ENCODE measurements at places on chromosomes 6 and 20.

- no peak for DNase-seq
Observed at GRCh38 chr20:53581444-53582250, 12.0 kb downstream of the ZNF217 start.

GRCh38 chr6:95417856-95418255 lies 159.5 kb upstream of the MANEA start:
- no peak for DNase-seq

GRCh38 chr6:34810936-34811632 lies 19.2 kb downstream of the BLTP3A start:
- no peak for DNase-seq

DNA sequence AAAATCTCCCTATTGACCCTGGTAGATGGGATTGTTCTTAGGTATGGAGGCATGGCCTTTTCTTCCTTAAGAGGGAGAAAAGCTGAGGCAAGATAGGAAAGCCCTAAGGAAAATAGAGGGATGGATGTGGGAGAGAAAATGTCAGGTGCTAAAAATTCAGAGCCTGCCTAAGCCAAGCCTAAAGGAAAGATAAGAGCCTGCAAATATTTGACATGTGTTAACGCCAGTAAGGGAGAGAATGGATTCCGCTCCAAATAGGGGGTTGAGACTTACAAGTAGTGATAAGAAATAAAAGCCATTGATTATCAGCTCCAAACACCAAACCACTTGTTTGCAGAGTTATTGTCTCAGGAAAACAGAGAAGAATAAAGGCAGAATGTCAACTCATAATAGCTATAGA lies 533.6 kb downstream of the PTPRT start:
- no peak for DNase-seq

GRCh38 chr6:166228839-166229528 lies 61.3 kb upstream of the TBXT start:
- no peak for DNase-seq

DNA sequence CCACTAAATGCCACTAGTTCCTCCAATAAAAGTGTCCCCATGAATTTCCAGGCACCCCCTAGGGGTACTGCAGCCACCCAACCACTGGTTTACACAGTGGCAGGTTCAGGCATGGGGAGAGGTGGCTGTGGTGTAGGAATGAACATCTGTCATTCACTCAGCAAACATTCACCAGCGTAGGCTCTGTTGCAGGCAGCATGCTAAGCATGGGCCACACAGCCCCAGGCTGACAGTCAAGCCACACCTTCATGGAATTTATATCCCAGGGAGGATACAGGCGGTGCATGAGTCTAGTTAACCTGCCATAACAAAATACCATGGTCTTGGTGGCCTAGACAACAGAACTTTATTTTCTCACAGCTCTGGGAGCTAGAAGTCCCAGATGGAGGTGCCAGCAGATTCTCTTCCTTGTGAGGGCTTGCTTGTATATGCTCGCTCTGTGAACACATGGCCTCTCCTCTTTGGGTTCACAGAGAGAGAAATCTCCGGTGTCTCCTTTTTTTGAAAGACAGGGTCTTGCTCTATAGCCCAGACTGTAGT lies 135.7 kb downstream of the EYA2 start:
- DNase-seq: no peak

DNA sequence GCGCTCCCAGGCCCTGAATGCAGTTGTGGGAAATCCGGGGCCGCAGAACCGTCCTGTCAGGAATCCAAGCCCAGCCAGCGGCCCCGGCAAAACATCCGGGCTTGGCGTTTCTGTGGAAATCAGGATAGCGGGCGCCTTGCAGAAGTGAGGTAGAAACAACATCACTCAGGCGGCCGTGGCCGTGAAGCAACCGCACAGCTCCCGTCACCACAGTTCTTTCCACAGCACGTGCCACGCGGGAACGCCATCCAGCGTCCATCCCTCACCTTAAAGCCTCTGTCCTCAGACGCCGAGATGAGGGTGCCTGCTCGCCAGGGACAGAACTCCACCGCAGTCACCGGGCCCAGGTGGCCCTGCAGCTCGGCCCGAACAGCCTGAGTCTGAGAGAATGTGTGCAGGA lies 34.1 kb downstream of the WDR27 start:
- no peak for DNase-seq

DNA sequence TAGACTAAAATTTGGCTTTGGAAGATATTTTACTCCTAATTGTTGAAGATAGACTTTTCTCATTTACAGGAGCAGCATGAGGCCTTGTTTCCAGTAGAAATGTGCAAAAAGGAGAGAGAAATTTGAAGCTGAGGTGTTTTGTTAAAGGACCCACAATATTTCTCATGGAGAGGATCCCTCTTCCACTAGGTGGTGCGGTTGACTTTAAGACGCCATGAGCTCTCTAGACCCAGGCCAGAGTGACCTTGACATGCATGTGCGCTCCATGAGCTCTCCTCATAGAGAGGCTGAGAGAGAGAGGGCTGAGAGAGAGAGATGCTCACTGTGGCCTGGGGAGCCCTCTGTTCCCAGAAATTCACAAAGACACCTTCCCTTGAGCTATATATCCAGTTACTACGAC lies 861.2 kb upstream of the EYS start:
- DNase-seq: no peak

- no peak for DNase-seq
Observed at GRCh38 chr20:9342651-9343050, 171.7 kb upstream of the LAMP5 start.

- DNase-seq: no peak
Observed at GRCh38 chr6:57108691-57109090, 18.7 kb downstream of the ZNF451 start.

GRCh38 chr6:135854799-135855198 lies 3.3 kb downstream of the PDE7B start:
- no peak for DNase-seq

GRCh38 chr6:116208056-116208785 lies 45.7 kb downstream of the TSPYL4 start:
- DNase-seq: no peak

DNA sequence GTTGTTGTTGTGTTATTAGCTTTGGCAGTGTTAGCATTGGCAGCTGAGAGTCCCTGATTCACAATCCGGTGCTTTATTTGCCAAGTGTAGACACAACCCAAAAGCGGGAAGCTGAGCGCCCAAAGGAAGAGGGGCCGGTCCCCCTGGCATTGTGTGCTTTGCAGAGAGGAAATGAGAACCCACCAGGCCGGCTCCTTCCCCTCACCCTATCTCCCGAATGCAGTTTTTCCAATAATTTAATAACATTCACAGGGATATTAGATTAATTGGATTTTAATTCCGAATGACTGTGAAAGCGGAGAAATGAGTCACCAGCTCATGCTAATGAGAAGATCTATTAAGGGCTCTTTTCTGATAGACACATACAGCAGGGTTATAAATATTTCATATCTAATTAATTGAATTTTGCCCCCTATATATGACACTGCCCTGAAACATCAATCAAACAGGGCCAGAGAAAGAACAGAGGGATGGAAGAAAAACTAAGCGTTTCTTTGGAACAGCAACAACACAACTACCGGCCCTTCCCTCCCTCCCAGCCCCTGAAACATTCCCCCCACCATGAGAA lies 143.8 kb downstream of the MBOAT1 start:
- DNase-seq: no peak

- DNase-seq: no peak
Observed at GRCh38 chr6:36821581-36822335, 17.5 kb downstream of the CPNE5 start.

- DNase-seq: no peak
Observed at GRCh38 chr6:22149096-22149495, 147.7 kb downstream of the PRL start.

- DNase-seq: no peak
Observed at GRCh38 chr6:62441182-62441581, 155.2 kb upstream of the KHDRBS2 start.

GRCh38 chr6:131931063-131931750 lies 20.0 kb downstream of the CCN2 start:
- no peak for DNase-seq

- DNase-seq: no peak
Observed at GRCh38 chr6:16849988-16850680, 88.9 kb upstream of the ATXN1 start.

DNA sequence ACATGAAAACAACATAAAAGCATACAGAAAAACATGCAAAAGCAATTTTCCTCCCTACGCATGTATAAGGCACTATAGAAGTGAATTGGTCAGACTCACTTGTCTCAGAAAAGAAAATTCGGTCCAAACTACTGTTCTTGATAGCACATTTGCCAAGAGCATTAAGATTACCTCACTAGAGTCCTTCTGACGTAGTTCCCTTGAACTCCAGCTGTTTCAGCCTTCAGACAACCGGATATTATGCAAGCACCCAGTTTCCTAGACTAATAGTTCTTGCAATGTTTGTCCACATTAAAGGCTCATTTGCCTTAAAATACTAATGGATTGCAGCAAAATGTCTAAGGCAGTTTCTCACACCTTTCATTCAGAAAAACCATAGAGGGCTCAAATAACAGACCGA lies 2.5 kb upstream of the CASS4 start:
- peak; percentile 41 for DNase-seq

GRCh38 chr20:34946661-34947060 lies 8.9 kb downstream of the GSS start:
- no peak for DNase-seq

- DNase-seq: no peak
Observed at GRCh38 chr6:54598787-54599313, 247.7 kb upstream of the FAM83B start.

DNA sequence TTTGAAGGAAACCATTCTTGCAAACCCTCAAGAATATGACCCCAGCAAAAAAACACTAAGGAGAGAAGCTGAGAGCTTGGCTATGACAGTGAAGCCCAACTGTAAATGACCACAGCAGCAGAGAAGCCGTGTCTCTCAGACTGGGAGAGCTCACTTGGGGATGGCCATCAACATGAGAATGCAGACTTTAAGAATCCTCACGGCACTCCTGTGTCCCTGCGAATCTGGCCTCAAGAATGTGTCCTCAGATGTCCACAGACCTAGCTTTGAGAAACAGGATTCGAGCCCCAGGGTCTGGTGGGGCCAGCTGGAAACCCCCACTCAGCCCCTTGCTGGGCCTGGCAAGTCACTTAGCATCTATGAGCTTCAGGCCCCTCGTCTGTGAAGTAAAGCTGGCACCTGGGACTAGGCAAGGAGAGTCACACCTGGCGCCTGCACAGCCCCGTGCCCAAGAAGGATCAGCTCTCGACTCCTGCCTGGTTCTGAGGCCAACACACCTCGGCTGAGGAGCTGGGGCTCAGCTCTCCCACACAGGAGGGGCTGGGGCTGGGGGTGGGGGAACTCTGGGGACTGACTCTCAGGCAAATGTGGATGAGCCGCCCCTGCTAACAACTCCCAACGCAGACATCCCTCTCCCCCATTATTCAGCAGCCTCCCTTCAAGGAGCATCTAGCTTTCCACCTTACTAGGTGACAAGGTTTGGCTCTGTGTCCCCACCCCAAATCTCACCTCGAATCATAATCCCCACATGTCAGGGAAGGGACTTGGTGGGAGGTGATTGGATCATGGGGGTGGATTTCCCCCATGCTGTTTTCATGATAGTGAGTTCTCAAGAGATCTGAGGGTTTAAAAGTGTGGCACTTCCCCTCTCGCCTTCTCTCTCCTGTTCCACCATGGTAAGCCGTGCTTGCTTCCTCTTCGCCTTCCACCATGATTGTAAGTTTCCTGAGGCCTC lies 97.7 kb downstream of the GRM4 start:
- no peak for DNase-seq

- DNase-seq: no peak
Observed at GRCh38 chr6:41027241-41027640, 11.8 kb downstream of the UNC5CL start.

GRCh38 chr6:22069306-22069800 lies 227.5 kb downstream of the PRL start:
- no peak for DNase-seq

- no peak for DNase-seq
Observed at GRCh38 chr6:105257340-105257739, 77.5 kb upstream of the POPDC3 start.

GRCh38 chr20:57485770-57486169 lies 39.2 kb downstream of the CTCFL start:
- no peak for DNase-seq

DNA sequence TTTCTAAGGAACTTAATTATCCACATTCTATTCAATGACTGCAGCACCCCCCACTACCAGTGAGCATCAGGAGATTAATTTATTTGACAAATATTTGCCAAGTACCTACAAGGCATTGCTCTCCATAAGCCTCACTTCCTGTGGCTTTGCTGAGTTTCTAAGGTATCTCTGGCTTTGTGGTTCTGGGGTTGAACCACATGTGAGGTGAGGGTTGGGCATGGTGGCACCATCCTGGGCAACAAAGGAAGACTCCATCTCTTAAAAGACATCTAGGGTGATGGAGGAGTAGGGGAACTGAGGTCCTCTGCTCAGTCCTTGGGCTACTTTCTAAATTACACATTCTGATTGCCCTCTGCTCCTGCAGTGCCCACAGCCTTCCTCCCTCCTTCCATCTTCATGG lies 25.5 kb upstream of the WFDC2 start:
- DNase-seq: no peak

- no peak for DNase-seq
Observed at GRCh38 chr6:105384004-105384403, 18.9 kb downstream of the PREP start.

DNA sequence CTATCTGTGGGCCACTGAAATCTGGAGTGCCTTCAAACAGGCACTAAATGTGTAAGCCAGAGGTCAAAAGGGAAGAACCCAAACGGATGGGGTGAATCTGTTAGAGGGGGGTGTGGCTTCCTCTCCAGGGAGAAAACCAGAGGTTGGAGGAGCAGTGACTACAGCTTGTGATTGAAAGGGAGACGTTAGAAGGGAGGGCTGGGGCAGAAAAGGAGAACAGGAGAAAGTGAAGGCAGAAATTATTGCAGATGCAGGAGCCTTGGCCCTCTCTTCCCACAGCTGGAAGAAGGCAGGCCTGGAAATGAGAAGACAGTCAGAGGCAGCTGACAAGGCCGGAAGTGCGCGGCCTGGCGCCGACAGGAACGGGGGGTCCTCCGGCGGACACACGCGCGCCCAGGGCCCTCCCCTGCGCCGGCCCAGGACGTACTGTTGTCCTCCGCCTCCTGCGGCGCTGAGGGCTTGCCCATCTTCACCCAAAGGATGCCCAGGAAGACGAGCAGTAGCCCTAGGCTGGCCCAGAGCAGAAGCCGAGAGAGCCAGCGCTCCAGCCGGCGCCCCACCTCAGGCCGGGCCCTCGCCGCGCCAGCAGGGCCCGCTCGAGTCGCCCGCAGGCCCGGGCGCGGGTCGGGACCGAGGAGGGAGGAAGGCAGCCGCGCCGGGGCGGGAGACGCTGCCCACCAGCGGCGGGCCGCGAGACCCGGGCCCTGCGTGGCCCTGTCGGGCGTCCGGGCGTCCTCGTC lies 806 bp downstream of the LEMD2 start:
- DNase-seq: peak; percentile 43

GRCh38 chr20:34820805-34821578 lies 4.5 kb downstream of the NCOA6 start:
- DNase-seq: no peak

- DNase-seq: no peak
Observed at GRCh38 chr20:4472906-4473305, 248.8 kb upstream of the PRND start.

GRCh38 chr6:38673397-38674165 lies 29.4 kb downstream of the GLO1 start:
- DNase-seq: no peak
